Lung (tissue), 17 donors: ENCODE measurements at places on chromosomes 11 and 22. TPM values are rescaled to one million over a fixed set of nuclear protein-coding genes. Genes with fewer than 3 reads are reported as not detected.

DNA sequence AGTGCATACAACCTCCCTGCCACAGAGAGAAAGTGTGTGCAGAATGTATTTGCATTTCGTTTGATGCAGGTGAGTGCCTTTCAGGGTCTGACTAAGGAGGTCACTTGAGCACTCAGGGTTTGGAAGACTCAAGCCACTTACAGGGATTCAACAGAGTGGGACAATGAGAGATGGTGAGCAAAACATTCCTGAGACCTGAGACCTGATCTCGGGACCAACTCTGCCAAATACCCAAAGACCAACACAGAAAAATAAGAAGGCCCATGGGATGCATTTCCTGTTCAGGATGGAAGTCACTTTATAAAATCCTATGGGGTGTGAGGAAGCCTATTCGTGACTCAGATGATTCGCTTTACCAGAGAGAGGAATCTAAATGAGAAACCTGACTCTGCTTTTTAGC lies 65.2 kb upstream of the LARGE1 start:
- H3K4me1 ChIP-seq = no peaks in the 10 kb centered on the region
- no peak overlapping the region for H3K4me3 ChIP-seq
- no peaks in the 10 kb centered on the region for H3K27me3 ChIP-seq
- no peak for DNase-seq
- H3K27ac ChIP-seq = no peak overlapping the region
- no peaks in the 10 kb centered on the region for H3K36me3 ChIP-seq

- DNase-seq = no peak
- no peaks in the 10 kb centered on the region for H3K4me1 ChIP-seq
These were observed 24.1 kb downstream of the OR10D3 start for GRCh38 chr11:124207102-124207792.

DNA sequence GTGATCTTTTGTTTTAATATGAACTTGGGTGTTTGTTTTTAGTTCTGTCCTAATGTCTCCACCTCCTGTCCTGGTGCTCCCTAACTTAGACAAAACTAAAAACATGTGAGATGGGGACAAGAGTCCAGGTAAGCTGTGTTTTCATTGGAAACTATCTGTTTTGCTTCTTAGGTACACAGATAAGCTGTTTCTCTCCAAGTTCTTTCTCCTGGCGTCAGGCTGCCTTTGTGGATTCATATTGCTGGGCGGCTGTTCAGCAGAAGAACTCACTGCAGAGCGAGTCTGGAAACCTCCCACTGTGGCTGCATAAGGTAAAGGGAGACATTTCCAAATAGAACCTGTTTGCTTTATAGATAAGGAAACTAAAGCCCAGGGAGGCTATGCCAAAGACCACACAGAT lies 24.7 kb downstream of the PANX1 start:
- H3K27me3 ChIP-seq = no peaks in the 10 kb centered on the region
- peaks cover 14% of the 10 kb centered on the region for H3K4me1 ChIP-seq
- H3K27ac ChIP-seq = no peak overlapping the region

GRCh38 chr22:36064358-36064757 lies 35.7 kb upstream of the RBFOX2 start:
- H3K27ac ChIP-seq = no peak overlapping the region
- DNase-seq = no peak
- H3K36me3 ChIP-seq = no peaks in the 10 kb centered on the region
- H3K27me3 ChIP-seq = no peaks in the 10 kb centered on the region
- peaks cover 3% of the 10 kb centered on the region for H3K4me1 ChIP-seq
- no peak overlapping the region for H3K4me3 ChIP-seq

DNA sequence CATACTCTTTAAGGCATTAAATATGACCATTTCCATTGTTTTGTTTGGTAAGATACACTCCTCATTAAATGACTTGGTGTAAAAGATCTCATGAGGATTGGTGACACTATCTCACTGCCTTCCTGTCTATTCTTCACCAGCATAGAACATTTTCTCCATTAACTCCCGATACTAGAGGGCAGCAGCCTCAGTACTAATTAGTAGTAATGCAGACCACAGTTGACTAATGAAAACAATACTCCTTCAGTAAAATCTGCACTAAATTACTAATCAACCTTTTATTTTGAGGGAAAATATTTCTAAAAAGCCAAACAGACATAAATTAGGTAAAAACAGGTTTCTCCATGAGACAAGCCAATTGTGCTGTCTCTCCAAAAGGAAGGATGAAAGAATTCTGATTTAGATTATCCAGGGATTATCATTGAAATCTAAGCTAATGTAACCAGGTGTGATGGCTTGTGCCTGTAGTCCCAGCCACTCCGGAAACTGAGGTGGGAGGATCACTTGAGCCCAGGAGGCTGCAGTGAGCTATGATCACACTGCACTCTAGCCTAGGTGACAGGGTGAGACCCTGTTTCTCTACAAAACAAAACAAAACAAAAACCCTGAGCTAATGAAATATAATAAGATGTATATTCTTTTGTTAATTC lies 9.4 kb downstream of the PGM2L1 start:
- H3K4me1 ChIP-seq = no peaks in the 10 kb centered on the region
- no peak overlapping the region for H3K4me3 ChIP-seq

DNA sequence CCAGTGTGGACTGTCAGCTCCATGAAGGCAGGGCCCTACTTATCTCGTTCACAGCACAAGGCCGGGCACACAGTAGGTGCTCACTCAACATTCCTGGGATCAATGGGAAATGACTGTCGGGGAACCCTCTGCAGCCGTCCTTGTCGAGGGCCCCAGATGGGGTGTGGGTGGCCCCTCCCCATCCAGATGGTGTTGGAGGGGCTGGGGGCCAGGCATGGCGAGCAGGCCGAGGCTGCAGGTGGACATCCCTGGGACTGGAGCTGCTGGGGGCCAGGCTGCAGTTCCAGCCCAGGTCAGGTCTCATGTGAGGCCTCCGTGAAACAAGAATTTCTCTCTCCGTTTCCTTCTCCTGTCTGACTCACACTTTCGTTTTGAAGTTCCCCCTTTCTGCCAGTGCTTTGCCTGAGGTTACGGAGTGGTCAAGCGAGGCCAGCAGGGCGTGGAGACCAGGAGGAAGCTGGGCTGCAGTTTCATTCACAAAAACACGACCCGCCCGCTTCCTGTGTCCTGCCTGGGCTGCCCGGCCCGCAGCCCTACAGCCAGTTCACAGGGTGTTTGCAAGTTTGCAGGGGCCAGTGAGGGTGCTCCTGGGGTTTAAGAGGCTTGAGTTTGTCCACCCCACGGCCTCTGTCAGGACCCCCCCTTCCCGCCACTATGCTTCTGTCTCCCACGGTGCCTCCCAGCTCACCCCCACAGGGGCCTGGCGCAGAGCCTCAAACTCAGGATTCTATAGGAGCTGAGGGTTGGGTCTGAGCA lies 4.5 kb downstream of the MYEOV start:
- no peaks in the 10 kb centered on the region for H3K36me3 ChIP-seq
- H3K27me3 ChIP-seq = no peaks in the 10 kb centered on the region
- H3K4me1 ChIP-seq = peaks cover 15% of the 10 kb centered on the region
- no peak overlapping the region for H3K4me3 ChIP-seq
- H3K27ac ChIP-seq = peak overlapping the region; percentile 51
- DNase-seq = peak; percentile 50

GRCh38 chr11:72969894-72970335 lies 155.7 kb downstream of the ATG16L2 start:
- no peak for DNase-seq
- H3K27me3 ChIP-seq = no peaks in the 10 kb centered on the region

GRCh38 chr11:95055283-95055897 lies 6.2 kb downstream of the KDM4F start:
- H3K36me3 ChIP-seq = no peaks in the 10 kb centered on the region
- H3K4me1 ChIP-seq = no peaks in the 10 kb centered on the region
- H3K4me3 ChIP-seq = no peak overlapping the region
- no peak overlapping the region for H3K27ac ChIP-seq

DNA sequence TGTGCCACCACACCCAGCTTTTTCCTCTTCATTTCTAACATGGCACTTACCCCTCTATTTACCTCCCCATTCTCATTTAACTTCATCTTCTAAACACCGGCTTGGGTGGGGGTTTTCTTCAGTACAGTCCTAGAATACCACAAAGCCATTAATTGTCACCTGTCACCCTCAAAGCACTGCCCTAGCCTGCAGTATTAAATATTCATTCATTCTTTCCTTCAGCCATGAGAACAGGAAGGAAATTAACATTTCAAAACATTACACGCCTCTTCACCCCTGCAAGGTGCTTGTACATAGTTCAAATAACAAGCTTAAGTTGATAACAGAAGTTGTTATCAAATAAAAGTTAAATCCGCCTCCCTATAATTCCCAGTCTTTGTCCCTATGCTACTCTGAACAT lies 10.7 kb upstream of the VPS37C start:
- no peak overlapping the region for H3K27ac ChIP-seq
- no peak overlapping the region for H3K4me3 ChIP-seq
- H3K4me1 ChIP-seq = no peaks in the 10 kb centered on the region
- no peaks in the 10 kb centered on the region for H3K27me3 ChIP-seq

DNA sequence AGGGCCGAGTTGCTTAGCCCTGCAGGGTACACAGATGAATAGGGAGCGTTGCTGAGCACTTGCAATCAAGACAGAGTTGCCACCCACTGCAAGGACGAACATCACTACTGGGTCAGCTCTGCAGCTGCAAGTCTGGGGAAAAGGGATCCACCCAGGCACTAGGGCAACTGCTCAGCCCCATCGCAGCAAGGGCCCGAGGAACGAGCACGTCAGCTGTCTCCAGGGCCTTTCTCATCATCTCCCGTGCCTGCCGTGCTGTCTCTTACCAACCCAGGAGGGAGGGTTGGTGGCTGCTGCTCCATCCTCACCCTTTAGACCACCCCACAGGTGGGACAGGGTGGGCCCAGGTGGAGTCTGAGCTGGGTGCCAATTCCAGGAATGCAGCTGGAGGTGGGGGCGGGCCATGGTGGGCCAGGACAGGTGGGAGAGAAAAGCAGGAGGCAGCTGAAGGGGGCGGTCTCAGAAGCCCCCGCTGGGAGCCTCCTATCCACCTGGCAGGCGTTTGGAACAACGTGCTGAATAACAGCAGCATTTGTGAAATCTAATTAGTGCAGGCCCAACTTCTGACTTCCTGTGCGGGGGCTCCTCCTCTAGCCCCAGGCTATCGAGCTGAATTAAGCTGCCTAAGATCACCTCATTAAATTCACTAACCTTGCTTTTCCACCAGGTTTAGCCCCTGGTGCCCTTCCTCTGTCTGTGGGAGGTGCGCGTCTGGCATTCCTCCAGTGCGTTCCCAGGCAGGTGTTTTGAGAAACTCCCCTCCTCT lies 252.5 kb downstream of the ST3GAL4 start:
- no peak overlapping the region for H3K27ac ChIP-seq
- no peak overlapping the region for H3K4me3 ChIP-seq
- H3K4me1 ChIP-seq = no peaks in the 10 kb centered on the region
- DNase-seq = no peak

- H3K36me3 ChIP-seq = peaks cover 10% of the 10 kb centered on the region
- no peak overlapping the region for H3K27ac ChIP-seq
- no peaks in the 10 kb centered on the region for H3K27me3 ChIP-seq
These were observed 32.4 kb downstream of the NF2 start for GRCh38 chr22:29635734-29636357.

- no peak for DNase-seq
- no peak overlapping the region for H3K27ac ChIP-seq
- no peaks in the 10 kb centered on the region for H3K27me3 ChIP-seq
- H3K4me1 ChIP-seq = no peaks in the 10 kb centered on the region
- H3K4me3 ChIP-seq = no peak overlapping the region
These were observed 1223.9 kb downstream of the BRD1 start for GRCh38 chr22:48603621-48604320.

DNA sequence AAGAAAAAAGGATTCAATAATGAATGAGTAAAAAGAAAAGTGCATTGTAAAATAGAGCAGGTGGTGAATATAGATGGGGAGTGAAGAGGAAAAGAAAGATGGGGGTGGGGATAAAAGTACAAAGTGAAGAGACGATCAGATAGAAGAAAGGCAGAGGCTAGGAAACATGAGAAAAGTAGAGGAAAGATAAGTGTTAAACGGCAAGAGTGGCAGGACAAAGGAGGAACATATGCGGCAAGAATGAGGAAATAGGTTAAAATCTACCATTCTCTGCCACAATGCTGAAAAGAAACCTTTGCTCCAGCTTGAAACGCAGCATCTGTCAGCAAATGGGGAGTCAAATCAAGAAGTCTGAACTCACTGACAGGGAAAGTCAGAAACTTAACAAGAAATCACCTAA lies 6.8 kb downstream of the FUT4 start:
- DNase-seq = no peak
- H3K4me1 ChIP-seq = peaks cover 8% of the 10 kb centered on the region
- H3K4me3 ChIP-seq = no peak overlapping the region
- peaks cover 5% of the 10 kb centered on the region for H3K36me3 ChIP-seq

DNA sequence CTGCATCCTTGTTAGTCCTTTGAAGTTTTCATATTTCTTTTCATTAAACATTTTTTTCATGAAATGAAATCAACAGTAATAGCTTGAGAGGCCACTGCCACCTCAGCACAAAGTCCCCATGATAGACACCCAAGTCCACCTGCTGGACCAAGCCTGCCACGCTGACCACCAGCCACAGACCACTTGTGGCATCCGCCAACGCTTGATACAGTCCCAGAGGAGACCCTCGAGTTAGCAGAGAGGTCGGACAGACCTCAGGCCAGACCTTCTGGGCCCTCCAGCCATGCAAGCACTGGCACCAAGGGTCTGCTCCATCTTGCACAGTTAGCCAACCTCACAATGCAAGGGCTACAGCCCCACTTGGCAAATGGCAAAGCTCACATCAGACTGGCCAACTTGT lies 91.8 kb upstream of the RTL6 start:
- H3K4me1 ChIP-seq = no peaks in the 10 kb centered on the region
- H3K4me3 ChIP-seq = no peak overlapping the region
- DNase-seq = no peak
- H3K36me3 ChIP-seq = no peaks in the 10 kb centered on the region
- no peak overlapping the region for H3K27ac ChIP-seq

DNA sequence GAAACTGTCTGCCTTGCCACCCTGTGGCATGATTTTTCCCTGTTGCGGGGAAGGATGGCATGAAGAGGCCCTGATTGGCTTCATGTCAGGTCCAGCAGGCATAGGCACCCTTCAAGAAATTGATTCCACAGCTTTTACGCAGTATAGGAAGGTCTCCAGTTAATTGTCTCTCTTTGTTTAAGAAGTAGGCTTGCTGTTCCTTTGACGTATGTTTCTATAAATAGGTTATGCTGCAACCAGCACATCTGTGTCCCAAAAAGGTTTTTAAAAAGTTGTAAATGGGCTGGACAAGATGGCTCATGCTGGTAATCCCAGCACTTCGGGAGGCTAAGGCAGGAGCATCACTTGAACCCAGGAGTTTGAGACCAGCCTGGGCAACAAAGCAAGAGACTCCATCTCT lies 62.6 kb downstream of the CD6 start:
- no peaks in the 10 kb centered on the region for H3K4me1 ChIP-seq
- H3K36me3 ChIP-seq = no peaks in the 10 kb centered on the region
- no peaks in the 10 kb centered on the region for H3K27me3 ChIP-seq
- H3K4me3 ChIP-seq = no peak overlapping the region
- no peak for DNase-seq

APOA4 gene
- not detected for total RNA-seq

SAA4 gene
- total RNA-seq = 3.8 TPM

JAML gene
- total RNA-seq = 29.3 TPM

KLHL35 gene
- total RNA-seq = 2.3 TPM
